ENCODE measurements at places on chromosomes 6 and 20.

- no peak for DNase-seq
These were observed 84.7 kb downstream of the DLGAP4 start for GRCh38 chr20:36390719-36391415.

GRCh38 chr6:110270165-110270564 is 88.0 kb downstream of the METTL24 start:
- no peak for DNase-seq

GRCh38 chr6:35381132-35381531 is 38.8 kb downstream of the PPARD start:
- DNase-seq, result no peak

GRCh38 chr20:51696304-51697071 is 71.7 kb downstream of the ATP9A start:
- no peak for DNase-seq

- DNase-seq, result no peak
These were observed 27.5 kb downstream of the SERPINB9 start for GRCh38 chr6:2875359-2876191.
